ENCODE measurements at places on chromosomes 2 and 18. TPM values are rescaled to one million over a fixed set of nuclear protein-coding genes. Genes with fewer than 3 reads are reported as not detected.

Gene TUBB8B
- total RNA-seq, result not detected

Gene LOXHD1
- total RNA-seq, result not detected

Gene PPM1G
- 169 TPM for total RNA-seq

Gene DSG4
- not detected for total RNA-seq

Gene C2orf66
- 0.15 TPM for total RNA-seq

Gene RFTN2
- 2.3 TPM for total RNA-seq

Gene GNLY
- not detected for total RNA-seq

Gene SOX11
- total RNA-seq, result 9.3 TPM

Gene CYP27C1
- 1.2 TPM for total RNA-seq

Gene ATP6V1C2
- total RNA-seq, result 0.60 TPM

Gene RND3
- total RNA-seq, result 61.4 TPM

Gene HRH4
- not detected for total RNA-seq

Gene RAB6C
- not detected for total RNA-seq

Gene MAB21L4
- total RNA-seq, result not detected

Gene CHRND
- not detected for total RNA-seq

Gene TRIM43
- total RNA-seq, result 0.29 TPM

Gene ADRA2B
- not detected for total RNA-seq

Gene GPR45
- total RNA-seq, result not detected

Gene ABCG8
- total RNA-seq, result not detected

Gene EPHA4
- total RNA-seq, result 10.2 TPM

Gene HOXD12
- 0.60 TPM for total RNA-seq

Gene PDE11A
- 0.04 TPM for total RNA-seq

Gene DYNAP
- total RNA-seq, result not detected

Gene COL3A1
- not detected for total RNA-seq
